Daoy (cell line): ENCODE measurements at places on chromosomes 1 and 21. TPM values are rescaled to one million over a fixed set of nuclear protein-coding genes. Genes with fewer than 3 reads are reported as not detected.

NR5A2 gene
- 0.18 and 0.23 TPM in 2 replicates for total RNA-seq

DNA sequence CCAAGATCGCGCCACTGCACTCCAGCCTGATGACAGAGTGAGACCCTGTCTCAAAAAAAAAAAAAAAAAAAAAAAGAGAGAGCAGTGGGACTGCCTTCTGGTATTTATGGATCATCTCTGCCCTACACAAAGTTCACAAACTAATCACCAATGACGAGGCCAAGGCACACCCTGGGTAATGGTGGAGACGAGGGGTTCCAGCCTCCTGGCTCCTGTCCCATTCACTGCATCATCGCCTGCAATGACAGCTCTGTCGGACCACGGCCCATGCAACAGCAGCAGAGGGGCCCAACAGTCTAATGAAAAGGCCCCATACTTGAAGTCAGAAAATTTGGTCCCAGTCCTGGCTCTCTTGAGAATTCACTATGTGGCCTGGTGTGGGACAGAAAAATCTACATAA, 2.9 kb upstream of the BTG2 start:
- no peak for DNase-seq

DNA sequence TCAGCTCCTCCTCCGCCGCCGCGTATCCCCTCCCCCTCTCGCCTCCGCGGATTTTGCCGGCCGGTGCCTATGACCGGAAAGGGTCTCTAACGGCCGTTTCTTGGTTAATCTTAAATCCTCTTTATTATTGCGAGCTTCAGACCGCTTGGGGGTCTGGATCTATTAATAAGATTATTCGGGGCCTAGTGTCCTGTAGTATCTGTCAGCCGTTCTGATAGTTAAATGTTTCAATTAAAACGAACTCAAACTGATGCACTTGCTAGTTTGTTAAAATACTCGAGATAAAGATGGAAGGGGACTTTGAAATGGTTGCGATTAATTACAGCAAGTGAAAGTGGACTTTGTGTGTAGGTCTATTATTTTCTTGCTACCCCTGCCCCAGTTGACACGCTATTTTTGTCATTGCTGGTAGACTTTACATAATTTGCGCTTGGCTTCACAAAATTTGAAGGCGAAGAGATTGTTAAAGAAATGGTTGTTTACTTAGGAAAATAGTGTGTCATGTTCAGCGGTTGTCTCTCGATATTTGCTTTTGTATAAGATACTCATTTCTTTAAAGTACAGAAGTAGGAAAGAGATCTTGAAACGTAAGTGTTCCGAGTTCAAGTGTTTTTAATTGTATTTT, 779 bp downstream of the SON start:
- peak; percentile 82 for DNase-seq

ADAMTS1 gene
- 33.1 and 35.2 TPM in 2 replicates for total RNA-seq

GRCh38 chr21:28828981-28829380, 163.7 kb downstream of the LTN1 start:
- no peak for DNase-seq

GRCh38 chr1:246064891-246065290, 442.2 kb downstream of the SMYD3 start:
- DNase-seq: no peak

- no peak for DNase-seq
Observed at GRCh38 chr1:207966521-207966920, 55.6 kb upstream of the CD34 start.

DNA sequence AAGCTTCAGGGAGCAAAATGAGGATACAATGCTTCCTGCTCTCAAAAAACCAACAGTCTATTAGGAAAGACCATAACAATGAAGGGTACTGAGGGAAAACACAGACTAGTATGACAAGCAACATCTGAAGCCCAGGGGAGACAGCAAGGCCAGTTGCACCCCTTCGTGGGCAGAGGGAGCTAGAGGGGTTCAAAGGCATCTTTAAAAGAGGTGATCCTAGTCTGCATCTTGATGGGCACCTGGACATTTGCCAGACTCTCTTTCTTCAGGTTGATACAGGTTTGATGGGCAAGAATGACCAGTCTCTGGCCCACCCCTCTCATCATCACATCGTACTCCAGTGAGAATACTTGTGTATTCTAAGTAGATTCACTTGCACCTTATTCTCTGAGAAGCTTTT, 177.7 kb downstream of the VAV3 start:
- peak; percentile 32 for DNase-seq

DNA sequence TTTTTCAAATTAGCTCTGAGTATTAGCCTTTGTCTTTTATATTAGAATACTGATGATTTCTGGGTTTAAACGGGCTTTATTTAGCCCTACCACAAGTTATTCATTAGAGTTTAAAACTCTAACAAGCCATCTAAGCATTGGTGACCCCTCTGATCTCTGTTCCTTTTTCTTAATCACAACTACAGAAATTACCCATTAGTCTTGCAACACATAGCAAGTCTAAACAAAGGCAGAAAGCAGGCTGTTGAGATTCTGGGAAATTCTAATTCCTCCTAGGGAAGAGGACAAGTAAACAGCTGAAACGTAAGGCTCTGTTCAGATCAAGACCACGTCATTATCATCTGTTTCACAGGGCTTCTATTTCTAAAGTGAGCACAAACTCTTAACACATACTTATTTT, 491.2 kb upstream of the ZRANB2 start:
- DNase-seq: no peak

DNA sequence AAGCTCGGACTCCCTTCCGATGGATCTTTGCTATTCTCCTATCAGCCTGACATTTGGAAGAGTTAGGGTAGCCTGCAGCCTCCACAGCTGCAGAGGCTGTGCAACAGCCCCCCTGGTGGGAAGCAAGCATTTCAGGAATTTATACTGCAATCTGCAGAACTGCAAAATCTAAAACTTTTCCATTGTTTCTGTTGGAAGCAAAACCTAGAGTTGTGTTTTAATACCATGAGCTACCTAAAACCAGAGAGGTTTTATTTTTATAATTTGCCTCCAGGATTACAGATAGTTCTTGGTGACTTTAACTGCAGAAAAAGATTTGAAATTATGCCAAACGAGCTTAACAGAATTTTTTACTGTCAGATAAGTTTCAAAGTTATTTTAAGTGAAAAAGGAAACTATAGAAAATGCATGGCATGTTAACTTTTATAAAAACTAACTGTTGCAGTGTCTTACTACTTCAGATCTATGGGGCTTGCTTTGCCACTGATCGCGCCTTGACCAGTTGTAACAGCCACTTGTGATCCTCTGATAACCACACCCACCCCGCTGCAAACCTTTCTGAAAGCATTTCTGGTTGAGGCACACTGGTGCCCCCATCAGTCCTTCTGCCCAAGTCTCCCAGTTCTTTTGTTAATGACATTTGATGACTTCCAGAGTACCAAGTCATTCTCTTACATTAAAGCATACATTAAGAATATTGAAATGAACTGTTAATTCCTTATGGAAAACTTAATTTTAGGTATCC, 64.8 kb downstream of the PRDM2 start:
- no peak for DNase-seq

DNA sequence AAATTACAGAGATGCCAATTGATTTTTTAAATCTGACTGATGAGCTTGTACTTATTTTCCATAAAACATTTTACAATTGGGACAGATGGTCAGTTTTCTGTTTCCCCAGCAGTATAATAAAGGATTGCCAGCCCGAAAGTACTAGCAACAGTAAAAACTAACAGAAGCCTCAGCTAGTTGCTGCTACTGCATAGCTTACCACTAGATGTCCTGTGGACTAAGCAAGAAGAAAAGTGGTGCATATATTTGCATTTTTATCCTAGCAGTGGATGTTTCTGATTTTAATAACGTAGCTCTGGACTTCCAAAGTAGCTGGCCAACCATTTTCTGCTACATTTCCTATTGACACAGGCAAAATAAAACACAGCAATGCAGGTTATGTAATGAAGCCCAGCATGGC, 241.5 kb downstream of the BARHL2 start:
- no peak for DNase-seq

GRCh38 chr1:201510734-201511133, 3.8 kb upstream of the CSRP1 start:
- DNase-seq: no peak

PLA2G2A gene
- total RNA-seq: not detected in 2 replicates
